ENCODE measurements at places on chromosomes 11 and 22.

DNA sequence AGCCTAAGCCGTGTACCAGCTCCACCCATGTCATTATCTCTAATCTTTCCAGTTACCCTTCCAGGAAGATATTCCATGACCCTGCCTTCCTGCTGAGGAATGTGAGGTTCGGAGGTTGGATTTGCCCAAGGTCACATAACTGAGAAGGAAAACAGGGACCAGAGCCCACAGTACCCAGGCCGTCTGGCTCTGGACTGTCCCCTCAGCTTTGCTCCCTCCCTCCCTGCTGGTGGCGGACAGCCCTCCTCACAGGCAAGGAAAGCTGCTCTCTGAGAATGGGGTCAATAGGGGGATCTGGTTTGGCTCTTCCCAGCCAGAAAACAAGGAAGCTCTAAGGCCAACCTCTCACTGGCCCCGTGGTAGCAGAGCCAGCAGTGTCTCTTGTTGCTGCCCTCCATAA, 63.3 kb downstream of the SYN3 start:
- no peak for DNase-seq

- DNase-seq, result no peak
Observed at GRCh38 chr11:17613428-17613962, 66.4 kb downstream of the OTOG start.

DNA sequence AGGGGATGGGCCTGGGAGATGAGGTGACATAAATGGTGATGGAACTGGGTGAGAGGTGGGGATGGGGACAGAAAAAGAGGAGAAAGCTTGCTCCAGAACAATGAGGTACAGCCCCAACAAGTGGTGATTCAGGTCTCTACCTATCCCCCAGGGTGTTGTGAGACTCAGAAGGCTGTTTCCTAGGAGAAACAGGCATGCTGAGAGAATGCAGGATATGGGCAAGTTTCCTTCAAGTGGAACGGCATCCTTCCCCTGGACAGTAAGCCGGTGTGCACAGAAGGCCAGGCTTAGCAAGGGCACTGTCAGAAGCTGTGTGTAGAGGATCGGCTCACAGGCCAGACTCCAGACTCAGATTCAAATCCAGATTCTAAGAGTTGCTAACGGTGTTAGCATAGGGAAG, 34.1 kb upstream of the CRTAM start:
- DNase-seq, result no peak

DNA sequence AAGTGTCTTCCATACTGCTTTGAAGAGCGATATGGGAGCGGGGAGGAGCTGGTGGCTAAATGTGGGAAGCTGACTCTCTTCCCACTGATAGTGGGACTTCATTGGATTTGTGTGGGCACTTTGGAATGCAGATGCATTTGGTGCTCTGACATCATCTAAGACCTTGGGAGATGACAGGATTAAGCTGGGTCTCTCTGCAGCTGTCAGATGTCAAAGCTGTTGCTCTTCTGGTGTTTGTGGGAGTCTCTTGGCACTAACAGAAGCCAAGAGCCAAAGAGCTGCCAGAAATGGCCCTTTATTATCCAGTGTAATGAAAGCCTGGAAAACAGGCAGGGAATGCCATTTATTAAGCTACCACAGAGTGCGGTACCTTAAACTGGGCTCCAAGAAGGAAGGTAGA, 20.6 kb downstream of the GRAMD1B start:
- no peak for DNase-seq

- peak; percentile 77 for DNase-seq
Observed at GRCh38 chr22:46652081-46652846, 32.1 kb downstream of the GRAMD4 start.

DNA sequence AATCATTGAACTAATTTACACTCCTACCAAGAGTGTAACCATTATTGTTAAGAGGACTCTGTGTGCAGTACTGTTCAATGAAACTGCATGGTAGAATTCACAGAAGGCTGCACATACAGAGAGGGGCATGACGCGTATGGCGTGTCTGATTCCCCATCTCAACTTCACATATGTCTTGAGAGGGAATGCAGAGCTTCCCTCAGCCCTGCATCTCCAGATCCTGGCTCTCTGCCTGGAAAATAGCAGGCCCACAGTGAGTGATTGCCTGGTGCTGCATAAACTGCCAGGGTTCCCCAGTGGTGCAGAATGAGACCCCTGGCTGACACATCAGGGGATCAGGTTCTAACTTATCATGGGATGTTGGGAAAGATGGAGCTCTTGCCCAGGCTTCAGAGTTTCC, 260.2 kb upstream of the ISX start:
- no peak for DNase-seq

Measured in Caco-2 (cell line).